Bladder microvascular endothelial cell (primary cell): ENCODE measurements at places on chromosomes 2 and 18. TPM values are rescaled to one million over a fixed set of nuclear protein-coding genes. Genes with fewer than 3 reads are reported as not detected.

The FAM161A gene
- total RNA-seq: 0.97 and 1.8 TPM in 2 replicates

The IL1RL1 gene
- 3.1 and 3.3 TPM in 2 replicates for total RNA-seq

The IL36B gene
- not detected in 2 replicates for total RNA-seq

The CFC1B gene
- total RNA-seq: not detected in 2 replicates

The GALNT3 gene
- total RNA-seq: 0.49 TPM in 1 of 2 replicates, not detected in the other

The SH2D6 gene
- total RNA-seq: 0.16 and 0.19 TPM in 2 replicates

The THSD7B gene
- not detected in 2 replicates for total RNA-seq

The ST8SIA5 gene
- total RNA-seq: 0.06 TPM in 1 of 2 replicates, not detected in the other

The IL36RN gene
- not detected in 2 replicates for total RNA-seq

The RESP18 gene
- not detected in 2 replicates for total RNA-seq

The AKAIN1 gene
- not detected in 2 replicates for total RNA-seq

The GALNT13 gene
- total RNA-seq: under 0.01 and 0.06 TPM in 2 replicates

The CCDC141 gene
- under 0.01 and 0.57 TPM in 2 replicates for total RNA-seq

The SNRNP27 gene
- total RNA-seq: 24.4 and 30.7 TPM in 2 replicates

The IL37 gene
- total RNA-seq: not detected in 2 replicates

The ADCY3 gene
- total RNA-seq: 24.3 and 25.8 TPM in 2 replicates

The ZDBF2 gene
- 5.8 and 20.3 TPM in 2 replicates for total RNA-seq

The ATRAID gene
- 95.0 and 112 TPM in 2 replicates for total RNA-seq

The CCDC74B gene
- 0.65 and 0.94 TPM in 2 replicates for total RNA-seq

The FLACC1 gene
- 0.49 and 1.3 TPM in 2 replicates for total RNA-seq

The UGT1A10 gene
- 0.06 TPM in 1 of 2 replicates, not detected in the other for total RNA-seq

The TUBA3E gene
- not detected in 2 replicates for total RNA-seq

The SNRNP200 gene
- 49.4 and 106 TPM in 2 replicates for total RNA-seq

The BBS5 gene
- total RNA-seq: 1.6 and 3.6 TPM in 2 replicates

The L3MBTL4 gene
- total RNA-seq: 0.16 and 10.8 TPM in 2 replicates

The TCF7L1 gene
- 2.9 and 10.3 TPM in 2 replicates for total RNA-seq

The TGFA gene
- 0.32 and 52.2 TPM in 2 replicates for total RNA-seq

The AOX1 gene
- total RNA-seq: 0.97 and 2.7 TPM in 2 replicates

The KCNG2 gene
- total RNA-seq: 0.63 TPM in 1 of 2 replicates, not detected in the other

The LHCGR gene
- total RNA-seq: not detected in 2 replicates

The MYL1 gene
- not detected in 2 replicates for total RNA-seq

The NEB gene
- 0.16 and 1.1 TPM in 2 replicates for total RNA-seq

The ODC1 gene
- 66.4 and 85.7 TPM in 2 replicates for total RNA-seq

The VPS54 gene
- 12.8 and 25.2 TPM in 2 replicates for total RNA-seq

The FRZB gene
- under 0.01 and 0.13 TPM in 2 replicates for total RNA-seq

The MC4R gene
- total RNA-seq: not detected in 2 replicates

The ACADL gene
- total RNA-seq: not detected in 2 replicates
